ENCODE measurements at places on chromosomes 7 and 10.
A peak's percentile ranks its signal among the peaks of the same experiment; 100 is the strongest.

DNA sequence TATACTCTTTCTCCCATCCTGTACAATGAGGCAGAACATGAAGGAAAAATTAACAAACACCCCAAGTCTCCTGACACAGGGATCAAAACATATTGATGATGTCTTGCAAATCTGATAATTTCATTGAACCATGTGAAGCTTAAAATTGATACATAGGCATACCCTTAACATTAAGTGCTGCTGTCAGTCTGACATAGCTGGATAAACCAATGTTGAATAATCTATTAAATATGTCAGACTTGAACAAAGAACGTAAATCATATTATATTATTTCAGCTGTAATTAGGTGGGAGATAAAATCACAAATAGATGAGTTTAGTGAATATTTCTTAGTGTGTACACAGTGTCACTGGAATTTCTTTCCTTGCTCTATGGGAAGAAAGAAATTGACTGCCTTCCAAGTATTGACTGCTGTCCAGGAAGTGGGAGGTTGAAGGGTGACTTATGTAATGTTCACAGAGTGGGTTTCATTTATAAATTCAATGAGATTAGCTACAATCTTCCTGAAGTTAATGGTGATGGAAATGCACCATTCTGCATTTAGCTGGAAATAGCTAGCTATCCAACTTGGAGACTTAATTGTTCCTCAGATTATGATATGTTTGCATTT is 170.8 kb downstream of the AUTS2 start:
- no peak for DNase-seq

DNA sequence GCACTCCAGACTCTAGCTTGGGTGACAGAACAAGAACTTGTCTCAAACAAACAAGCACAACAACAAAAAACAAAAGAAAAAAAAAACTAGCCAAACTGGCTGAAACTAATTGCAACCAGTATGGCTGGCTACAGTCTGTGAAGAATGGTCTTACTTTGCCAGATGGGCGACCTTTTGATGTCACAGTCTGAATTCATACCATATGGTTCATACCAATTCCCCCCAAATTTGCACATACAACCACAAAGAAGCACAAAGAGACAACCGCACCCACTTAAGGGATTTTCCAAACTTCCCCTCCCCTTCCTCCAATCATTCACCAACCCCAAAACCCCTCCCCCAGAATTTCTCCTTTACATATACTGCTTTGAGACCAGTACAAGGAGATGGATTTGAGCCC is 114.2 kb downstream of the SPAG6 start:
- DNase-seq: no peak

- no peak for DNase-seq
Observed at GRCh38 chr7:72335561-72336381, 76.4 kb downstream of the CALN1 start.

DNA sequence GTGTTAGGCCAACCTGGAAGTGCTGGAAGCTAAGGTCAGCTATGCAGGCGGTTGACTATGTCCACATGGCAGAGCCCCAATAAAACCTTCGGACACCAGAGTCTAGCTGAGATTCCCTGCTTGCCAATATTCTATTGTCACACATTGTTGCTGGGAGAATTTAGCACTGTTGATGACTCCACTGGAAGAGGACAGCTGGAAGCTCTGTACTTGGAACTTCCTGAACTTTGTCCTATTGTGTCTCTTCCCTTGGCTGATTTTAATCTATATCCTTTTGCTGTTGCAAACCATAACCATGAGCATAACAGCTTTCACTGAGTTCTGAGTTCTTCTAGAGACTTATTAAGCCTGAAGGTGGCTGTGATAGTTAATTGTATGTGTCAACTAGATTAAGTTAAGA is 12.0 kb downstream of the XRCC2 start:
- DNase-seq: no peak

GRCh38 chr7:94445696-94446194 is 51.0 kb downstream of the COL1A2 start:
- DNase-seq: no peak

GRCh38 chr7:121398246-121398645 is 2.1 kb upstream of the FAM3C start:
- DNase-seq: no peak

DNA sequence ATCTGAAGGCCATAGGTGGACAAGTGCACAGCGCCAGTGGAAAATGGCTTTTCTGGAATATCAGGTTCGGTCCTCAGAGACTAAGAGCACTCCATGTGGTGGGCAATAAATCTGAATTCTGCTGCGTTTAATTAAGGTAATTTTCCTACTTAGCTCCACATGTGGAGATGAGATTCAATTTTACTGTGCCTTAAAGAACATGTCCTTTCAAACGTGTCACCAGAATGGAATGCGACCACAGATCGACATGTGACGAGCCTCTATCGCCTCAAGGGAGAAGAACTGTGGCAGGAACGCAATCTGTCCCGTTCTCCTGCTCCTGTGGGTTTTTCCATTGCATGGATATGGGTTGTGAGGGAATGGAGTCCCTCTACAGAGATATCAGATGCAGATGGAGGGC is 205.3 kb upstream of the ZNF32 start:
- DNase-seq: no peak

DNA sequence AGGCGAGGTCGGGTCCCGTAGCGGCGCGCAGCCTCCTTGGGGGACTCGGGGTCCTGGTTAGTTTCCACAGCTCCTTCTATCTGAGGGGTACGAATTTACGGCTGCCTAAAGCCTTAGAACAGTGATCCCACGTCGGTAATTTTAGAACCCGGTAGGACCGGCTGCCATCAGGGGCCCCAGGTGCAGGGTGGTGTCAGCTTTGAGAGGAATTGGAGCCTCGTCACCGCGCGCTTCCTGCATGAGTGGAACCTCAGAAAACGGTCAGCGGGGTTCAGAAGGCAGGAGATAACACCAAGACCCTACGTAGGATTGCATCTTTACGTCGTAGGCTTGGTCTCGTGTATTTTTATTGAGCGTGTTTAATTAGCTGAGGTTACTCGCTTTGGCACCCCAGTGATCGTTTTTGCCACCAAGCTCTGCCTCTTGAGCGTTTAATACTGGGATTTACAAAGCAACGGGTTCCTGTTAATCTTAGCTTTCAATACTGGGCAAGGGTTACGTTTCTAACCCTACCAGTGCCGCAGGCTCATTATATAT is 443 bp downstream of the RNF32 start:
- peak; percentile 19 for DNase-seq

DNA sequence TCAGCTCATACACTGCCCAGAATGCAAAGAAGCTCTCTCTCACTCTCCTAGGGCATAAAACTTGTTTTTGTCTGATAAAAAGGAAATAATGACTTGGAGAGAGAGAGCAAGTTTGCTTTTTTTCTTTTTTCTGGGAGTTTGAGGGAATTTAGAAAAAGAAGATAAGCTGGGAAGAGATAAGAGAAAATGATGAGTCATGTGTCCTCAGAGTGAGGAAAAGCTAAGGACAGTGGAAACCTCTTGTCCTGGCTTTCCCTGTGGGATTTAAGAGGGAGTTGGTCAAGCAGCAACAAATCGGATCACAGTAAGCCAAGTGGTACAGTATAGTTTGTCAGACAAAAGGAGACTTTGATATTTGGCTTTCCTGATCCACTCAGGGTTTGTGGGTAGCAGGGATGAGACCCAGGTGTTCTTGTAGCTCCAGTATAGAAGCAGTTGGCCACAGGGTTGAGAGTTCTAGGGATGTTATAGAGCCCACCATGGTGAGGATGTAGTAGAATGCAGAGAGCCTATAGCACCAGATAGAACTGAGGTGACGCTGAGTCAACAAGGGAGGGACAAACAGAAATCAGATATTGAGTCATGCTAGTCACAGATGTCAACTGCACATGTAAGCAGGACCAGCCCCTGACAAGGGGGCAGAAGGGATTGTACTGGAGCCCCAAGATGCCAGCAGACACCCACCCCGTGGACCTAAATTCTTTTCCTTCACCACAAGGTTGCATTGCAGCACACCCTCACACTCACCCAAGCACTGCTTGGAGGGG is 219.3 kb upstream of the TAC1 start:
- no peak for DNase-seq

- DNase-seq: no peak
Observed at GRCh38 chr7:132116369-132116768, 459.9 kb downstream of the PLXNA4 start.

GRCh38 chr10:62036186-62037081 is 134.9 kb downstream of the ARID5B start:
- no peak for DNase-seq

GRCh38 chr7:150994838-150995510 is 4.2 kb downstream of the NOS3 start:
- DNase-seq: no peak

Data from stimulated activated CD4-positive, alpha-beta T cell treated with anti-CD3 and anti-CD28 coated beads, TNF-alpha, amount 100 ng/mL, for 48 hours (primary cell).